Renal pelvis (tissue), 12 donors: ENCODE measurements at places on chromosomes 1 and 21. TPM values are rescaled to one million over a fixed set of nuclear protein-coding genes. Genes with fewer than 3 reads are reported as not detected.

- no peak for DNase-seq
These were observed 135.4 kb upstream of the ATP1B1 start for GRCh38 chr1:168970926-168971659.

DNA sequence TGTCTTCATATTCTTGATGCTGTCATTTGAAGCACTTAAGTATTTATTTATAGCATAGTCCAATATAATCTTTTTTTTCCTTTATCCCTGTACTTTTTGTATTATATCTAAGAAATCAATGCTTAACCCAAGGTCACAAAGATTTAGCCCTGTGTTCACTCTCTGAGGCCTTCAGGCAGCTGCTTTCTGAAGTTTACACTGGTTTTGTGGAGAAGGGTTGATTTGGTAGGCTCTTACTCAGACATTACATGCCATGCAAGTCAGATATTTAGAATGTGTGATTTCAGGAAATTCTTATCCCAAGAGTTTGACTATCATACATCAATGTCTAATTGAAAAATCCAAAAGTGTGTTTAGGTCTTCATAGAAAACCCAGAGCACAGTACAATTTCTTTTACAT is 56.3 kb downstream of the PALMD start:
- DNase-seq = no peak

DNA sequence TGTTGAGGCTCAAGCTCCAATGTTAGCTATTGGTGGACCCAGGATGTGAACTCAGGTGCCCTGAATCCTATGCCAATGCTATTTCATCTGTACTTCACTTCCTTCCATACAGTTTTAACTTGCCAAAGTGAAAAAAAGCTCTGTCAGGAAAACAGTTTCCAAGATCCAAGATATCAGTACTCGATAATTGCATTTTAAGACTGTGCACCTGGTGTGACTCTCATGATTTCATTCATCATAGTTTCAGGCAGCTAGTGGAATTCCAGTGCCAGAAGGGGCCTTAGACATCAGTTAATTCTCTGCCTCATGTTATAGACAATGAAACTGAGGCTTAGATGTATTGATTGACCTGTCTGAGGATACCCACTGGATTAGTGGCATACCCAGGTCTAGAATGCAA is 26.5 kb upstream of the LEPR start:
- DNase-seq = no peak

DNA sequence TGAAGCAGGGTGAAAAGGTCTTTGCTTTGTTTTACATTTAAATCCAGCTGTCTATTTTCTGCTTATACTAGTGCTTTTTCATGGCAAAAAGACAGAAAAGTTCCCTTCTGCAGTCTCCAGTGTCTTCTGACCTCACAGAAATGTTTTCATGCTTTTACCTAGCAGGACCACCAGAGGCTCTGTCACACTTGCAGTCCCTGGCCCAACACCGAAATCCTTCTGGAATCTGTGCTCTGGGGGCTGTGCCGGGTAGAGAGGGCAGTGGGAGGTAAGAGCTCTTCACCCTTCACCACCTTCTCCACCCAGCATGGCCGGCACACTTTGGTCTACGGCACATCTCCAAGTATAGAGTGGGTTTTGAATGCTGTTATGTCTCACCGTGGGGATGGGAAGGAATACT is 20.8 kb downstream of the GNAT2 start:
- DNase-seq = peak; percentile 37

DNA sequence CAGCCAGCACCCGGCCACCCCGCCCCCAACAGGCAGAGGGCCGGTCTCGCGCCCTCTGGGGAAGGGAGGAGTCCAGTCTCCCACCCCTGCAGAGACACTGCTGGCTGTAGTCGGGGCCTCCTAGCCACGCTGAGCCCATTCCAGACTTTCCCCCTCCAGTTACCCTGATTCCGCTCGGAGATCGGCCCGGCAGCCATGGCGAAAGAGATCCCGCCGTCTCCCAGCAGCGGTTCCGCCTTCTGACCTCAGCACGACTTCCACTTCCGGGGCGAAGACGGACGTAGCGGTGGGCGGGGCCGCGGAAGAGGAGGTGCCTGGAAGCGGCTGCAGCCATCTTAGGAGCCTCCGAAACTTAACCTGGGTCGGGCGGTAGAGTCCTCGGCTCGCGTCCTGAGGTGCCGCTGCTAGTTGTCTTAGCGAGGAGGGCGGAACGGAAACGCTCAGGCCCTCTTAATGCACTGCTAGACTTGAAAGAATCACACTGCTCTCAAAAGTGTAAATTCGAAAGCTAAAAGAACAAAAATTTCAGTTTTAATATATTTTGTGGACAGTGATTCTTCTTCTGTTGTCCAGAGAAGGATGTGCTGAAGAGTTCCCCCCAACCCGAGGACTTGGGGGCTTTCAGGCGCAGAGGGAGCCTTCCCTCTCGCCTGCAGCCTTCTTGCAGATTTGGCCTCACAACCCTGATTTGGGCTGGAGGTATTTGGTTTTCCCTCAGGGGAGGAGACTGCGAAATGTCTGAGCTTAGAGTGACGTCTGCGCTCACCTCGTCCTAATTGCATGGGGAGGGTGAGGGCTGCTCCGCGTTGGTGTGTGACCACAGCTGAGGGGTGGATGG is at the start of gene SF3B4:
Gene SF3B4 (minus strand): TSS at position 241 of the 838 bp plus-strand sequence. CDS start 44 bp downstream, at position 197.
- peak; percentile 94 for DNase-seq

DNA sequence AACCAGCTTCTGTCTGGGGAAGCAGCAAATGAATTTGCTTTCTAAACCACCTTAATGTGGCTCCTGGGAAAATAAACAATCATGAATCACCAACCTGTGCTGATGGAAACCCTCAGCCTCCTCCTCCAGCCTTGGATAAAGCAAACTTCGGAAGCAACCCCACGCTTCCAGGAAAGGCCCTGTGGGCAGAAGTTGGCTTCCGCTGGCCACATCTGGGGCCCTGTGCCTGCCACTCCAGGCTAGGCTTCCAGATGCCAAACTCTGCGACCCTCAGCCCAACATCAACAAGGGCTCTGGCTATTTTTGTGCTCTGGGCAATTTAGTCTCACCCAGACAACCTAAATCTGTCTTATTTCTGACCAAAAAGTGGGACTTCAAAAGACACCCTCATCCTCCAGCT is 6.2 kb upstream of the OXCT2 start:
- DNase-seq = no peak

The MAP3K7CL gene
- 7.0 TPM for polyA plus RNA-seq

DNA sequence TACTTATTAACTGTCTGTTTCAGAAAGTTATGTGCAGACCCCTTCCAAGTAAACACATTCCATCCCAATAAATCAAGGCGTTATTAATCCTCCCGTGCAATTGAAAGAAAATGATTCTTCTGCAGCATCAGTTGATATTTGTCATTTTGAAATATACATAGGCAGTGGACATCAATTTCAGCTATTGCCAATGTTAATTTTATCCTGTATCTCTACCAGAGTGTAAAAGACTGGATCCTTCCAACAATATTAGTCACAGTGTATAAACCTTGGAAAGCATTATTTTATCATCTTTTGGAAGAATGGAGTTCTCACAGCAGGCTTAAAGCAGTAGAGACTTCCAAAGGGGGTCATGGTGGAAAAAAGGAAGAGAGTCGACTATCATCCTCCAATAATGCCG is 150.4 kb downstream of the CYYR1 start:
- DNase-seq = no peak

DNA sequence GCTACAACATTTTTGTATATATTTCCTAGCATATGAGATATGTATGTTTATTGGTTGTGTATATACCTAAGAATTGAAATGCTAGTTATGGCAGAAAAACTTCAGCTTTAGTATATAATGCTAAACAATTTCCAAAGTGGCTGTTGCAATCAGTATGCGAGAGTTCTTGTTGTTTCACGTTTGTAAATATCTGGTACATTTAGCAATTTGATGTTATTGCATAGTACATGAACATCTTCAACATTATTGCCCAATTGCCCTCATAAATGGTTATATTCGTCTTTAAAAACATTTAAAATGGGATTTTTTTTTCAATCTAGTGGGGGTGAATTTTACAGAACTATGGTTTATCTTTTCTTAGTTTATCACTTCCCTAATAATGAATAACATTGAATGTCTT is 86.2 kb upstream of the HP1BP3 start:
- no peak for DNase-seq

DNA sequence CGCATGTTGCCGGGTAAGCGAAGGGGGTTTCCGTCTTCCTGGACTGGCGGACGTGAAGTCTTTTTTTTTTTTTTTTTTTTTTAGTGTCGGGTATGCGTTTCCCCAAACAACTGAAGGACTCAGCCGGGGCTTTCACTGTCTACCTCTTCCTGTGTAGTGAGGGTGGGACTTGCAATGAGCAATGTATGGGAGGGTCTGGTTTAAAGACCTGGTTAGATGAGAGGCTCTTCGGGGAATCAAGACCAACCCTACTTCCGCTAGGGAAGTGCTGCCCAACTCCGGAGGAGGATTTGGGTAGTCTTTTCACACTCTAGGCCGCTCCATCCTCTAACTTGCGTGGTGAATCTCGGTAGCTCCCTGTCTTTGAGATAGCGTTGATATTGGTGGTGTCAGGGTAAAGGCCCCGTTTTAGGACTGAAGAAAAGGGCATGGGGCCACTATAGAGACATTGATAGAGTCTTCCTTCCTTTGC is 754 bp downstream of the PRRC2C start:
- peak; percentile 64 for DNase-seq

GRCh38 chr1:167288390-167289074 is 67.8 kb downstream of the POU2F1 start:
- no peak for DNase-seq

The TSPAN1 gene
- 64.2 TPM for polyA plus RNA-seq

The SMCP gene
- polyA plus RNA-seq = not detected

DNA sequence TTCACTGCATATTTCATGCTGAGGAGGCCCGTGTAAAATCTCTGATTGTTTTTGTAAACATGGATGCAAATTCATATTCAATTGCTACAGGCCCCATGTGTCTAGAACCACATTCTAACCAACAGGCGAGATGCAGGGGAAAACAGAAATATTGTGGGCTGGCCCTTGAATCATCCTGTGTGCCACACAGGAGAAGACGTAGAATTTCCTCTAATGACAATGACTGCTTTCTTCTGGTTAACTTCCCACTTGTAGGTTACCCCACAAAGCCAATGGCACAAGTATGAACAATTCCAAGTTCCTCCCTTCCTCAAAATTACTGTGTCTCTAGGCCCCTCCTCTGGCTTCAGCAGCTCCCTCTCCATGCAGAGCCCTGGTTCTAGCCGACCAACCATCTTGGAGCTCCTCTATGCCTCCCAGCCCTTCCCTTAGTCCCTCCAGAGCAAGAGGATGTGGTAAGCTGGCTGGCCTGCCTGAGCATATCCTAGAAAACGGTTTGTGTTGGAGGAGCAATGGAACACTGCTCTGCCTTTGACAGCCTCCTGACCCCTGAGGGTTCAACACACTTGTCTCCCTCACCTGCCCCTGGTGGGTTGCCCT is 205.2 kb downstream of the HS2ST1 start:
- DNase-seq = no peak

The LIN28A gene
- polyA plus RNA-seq = 0.04 TPM

DNA sequence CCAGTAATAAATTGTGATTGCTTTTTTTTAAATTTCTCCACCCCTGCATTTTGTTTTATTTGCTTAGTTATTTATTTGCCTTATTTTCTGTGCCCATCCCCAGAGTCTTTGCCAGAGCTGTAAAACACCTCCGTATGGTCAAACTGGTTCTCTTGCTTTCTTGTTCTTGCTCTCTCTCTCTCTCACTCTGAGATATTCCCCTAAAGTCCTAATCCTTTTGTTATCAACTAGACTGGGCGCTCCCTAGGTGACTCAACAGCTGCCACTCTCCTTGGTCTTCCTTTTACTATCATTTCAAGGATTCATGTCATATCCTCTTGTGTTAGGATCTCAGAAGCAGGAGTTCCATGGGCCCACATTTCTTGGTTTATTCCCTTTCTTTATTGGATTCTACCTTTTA is 160.0 kb downstream of the PRDM2 start:
- no peak for DNase-seq

The OR2L8 gene
- not detected for polyA plus RNA-seq

The NUAK2 gene
- 8.6 TPM for polyA plus RNA-seq

- no peak for DNase-seq
These were observed 49.4 kb downstream of the ERG start for GRCh38 chr21:38448671-38449385.

The PODN gene
- 1.6 TPM for polyA plus RNA-seq

- DNase-seq = no peak
These were observed 2.6 kb upstream of the LUZP1 start for GRCh38 chr1:23171181-23171755.

DNA sequence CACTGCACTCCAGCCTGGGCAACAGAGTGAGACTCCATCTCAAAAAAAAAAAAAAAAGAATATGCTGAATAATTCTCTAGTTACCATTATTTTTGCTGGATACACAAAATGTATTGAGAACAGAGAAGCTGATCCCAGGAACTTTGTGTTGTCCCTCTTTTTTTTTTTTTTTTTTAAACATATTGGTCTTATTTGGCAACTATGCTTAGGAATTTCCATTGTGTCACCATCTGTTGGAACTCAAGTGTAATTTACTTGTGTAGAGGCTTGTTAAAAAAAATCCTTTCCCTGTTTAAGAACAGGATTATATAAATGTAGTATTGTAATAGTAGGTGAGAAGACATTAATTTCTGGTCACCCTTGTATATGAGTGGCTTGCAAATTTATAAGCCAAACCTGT is 28.6 kb downstream of the CAMSAP2 start:
- no peak for DNase-seq

The C1QC gene
- 20.1 TPM for polyA plus RNA-seq

The PLEKHA6 gene
- 61.9 TPM for polyA plus RNA-seq

GRCh38 chr1:53899206-53899628 is 5.2 kb downstream of the DIO1 start:
- DNase-seq = peak; percentile 78

DNA sequence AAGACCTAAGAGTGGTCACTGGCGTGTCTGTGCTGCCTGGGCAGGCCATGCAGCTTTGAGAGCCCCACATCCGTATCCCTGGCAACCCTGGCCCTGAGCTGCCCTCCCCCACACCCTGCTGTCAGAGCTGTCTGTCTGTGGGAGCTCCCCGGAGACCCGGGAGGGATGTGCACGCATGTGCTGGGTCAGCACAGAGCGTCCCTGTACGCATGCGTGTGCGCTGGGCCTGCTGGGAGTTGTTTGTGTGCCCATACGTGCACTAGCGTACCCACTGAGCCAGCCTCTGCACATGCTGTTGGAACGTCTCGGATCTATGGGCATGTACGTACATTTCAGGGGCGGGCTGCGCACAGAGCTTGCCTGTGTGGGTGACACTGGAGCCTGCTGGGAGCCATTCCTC is 89.3 kb downstream of the EPHB2 start:
- DNase-seq = no peak

DNA sequence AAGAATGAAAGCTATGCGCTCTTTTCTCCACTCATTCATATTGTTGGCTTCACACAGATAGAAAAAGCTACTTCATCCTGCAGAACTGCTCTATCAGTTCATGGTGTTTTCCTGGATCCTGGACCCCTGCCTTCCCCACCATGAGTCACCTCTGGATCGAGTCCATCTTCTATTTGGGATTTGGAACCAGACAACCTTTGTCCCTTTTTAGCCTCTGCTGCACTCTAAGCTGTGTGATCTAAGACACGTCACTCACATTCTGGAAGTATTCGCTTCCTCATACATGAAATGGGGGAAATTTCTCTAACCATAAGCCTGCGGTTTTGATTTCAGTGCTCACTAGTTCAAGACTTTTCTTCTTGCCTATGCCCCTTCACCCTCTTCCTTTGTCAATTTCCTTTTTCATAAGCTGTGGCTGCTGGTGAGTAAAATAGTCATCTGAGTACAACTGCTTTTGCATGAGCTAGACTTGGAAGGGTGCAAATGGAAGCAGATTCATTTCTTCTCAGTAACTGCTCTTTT is 14.1 kb upstream of the DEGS1 start:
- DNase-seq = no peak

- DNase-seq = no peak
These were observed 923.1 kb upstream of the NEGR1 start for GRCh38 chr1:73205294-73205973.

GRCh38 chr21:25790122-25790877 is 55.5 kb downstream of the GABPA start:
- peak; percentile 63 for DNase-seq
